ENCODE measurements at places on chromosomes 1 and 21.

- DNase-seq, result no peak
Observed at GRCh38 chr1:70043804-70044203, 161.6 kb downstream of the LRRC40 start.

- DNase-seq, result no peak
Observed at GRCh38 chr1:24309762-24310485, 9.2 kb upstream of the GRHL3 start.

DNA sequence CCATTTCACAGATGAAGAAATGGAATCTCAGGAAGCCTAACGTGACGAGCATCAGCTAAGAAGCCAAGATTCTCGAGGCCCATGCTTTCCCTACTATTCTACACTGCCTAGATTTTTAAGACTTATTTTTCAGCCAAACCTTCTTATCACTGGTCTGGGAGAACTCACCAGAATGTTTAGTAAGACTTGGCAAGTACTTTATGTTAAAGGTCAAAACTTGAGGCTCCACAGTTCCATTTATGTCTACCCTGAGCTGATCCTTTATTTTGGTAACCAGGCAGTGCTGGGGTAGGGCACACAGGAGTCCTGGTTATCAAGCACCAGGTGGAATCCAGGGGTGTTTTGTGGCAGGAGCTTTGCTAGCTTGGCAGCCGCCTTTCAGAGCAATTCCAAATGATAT is 16.8 kb downstream of the PLXNA2 start:
- DNase-seq, result no peak

DNA sequence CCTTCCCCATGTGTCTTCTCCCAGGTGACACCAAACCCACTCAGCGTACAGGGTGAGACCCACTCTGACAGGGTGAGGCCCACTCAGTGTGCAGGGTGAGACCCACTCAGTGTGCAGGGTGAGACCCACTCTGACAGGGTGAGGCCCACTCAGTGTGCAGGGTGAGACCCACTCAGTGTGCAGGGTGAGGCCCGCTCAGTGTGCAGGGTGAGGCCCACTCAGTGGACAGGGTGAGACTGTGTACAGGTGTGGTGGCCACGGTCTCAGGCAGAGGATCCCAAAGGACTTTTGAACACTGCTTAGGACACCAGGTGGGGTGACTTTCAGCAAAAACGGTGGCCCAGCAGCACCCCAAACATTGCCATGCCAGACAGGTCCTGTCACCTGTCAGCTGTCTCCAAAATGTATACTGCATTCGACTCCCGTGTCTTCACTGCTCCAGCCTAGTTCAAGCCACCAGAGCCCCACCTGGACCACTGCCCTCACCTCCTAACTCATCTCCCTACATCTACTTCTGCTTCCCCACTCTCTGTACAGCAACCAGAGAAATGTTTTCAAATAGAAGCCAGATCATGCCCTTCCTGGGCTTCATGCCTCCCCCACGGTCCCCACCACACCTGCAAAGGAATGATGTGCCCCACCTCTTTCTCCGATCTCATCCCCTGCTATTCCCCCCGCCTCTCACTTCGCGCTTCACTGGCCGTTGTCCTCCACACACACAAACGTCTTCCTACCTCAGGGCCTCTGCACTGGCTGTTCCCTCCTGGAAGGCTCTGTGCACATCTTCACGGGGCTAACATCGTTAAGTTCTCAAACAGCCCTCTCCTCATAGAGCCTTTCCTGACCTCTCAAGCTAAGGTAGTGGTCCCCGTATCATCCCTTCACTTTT is 52.1 kb downstream of the ACBD3 start:
- DNase-seq, result no peak

DNA sequence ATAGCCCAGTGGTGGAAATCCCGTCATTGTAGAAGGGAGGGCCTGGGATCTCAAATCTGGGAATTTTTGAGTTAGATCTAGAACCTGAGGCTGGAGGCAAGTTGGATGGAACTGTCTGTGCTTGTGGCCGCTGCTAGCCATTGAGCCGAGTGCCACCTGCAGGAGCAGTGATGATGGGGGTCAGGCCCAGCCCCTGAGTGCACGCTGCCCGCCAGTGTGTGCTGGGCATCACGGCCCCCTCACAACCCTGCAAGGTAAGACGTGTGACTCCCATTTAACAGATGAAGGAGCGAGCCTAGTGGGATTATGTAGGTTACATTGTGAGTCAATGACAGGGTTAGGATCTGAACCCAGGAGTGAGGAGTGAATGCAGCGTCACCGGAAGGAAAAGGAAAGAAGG is 407.2 kb downstream of the CAMTA1 start:
- no peak for DNase-seq

- DNase-seq, result no peak
Observed at GRCh38 chr1:43706598-43707189, 642 bp upstream of the ST3GAL3 start.

DNA sequence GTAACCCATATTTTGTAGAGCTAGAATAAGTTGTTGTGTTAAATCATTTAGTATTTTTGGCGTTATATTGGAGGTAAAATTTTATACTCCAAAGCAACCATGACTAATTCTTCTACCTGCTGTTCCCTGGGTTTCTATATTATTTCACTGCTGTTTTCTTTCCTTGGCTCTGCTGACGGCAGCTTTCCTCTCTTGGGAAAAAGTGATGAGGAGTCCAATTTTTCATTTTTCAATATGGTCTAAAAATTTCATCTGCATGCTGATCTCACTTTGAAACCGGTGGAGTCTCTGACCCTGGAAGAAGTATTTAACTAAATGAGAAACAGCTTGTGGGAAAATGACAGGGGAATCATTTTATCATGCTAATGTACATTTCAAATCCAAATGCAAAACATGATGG is 110.2 kb downstream of the IFI44 start:
- DNase-seq, result no peak

DNA sequence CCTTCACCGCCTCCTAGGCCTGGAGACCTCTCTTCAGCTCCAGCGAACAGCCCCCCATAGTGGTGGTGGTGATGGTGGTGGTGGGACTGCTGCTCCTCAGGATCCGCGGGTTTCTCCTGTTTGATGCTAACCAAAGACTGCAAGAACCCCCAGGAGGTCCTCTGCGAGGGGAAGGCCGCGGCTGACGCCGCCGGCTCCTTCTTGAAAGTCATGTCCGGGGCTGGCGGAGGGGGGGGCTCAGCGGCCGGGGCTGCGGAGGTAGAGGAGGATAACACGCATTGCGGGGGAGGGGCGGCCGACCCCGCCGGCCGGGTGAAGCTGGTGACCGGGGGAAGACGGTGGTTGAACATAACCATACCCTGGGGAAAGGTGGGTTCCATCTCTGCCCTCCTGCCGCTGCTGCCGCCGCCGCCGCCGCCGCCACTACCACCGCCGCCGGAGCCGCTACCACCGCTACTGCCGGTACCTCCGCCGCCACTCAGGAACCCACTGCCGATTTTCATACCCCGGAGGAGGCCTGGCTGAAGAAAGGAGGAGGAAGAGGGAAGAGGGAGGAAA is 554 bp downstream of the ZNF281 start:
- DNase-seq, result peak; percentile 31

GRCh38 chr21:44872323-44872648 is 1.2 kb downstream of the PTTG1IP start:
- no peak for DNase-seq

GRCh38 chr1:202587859-202588485 is 122.3 kb downstream of the SYT2 start:
- DNase-seq, result no peak

DNA sequence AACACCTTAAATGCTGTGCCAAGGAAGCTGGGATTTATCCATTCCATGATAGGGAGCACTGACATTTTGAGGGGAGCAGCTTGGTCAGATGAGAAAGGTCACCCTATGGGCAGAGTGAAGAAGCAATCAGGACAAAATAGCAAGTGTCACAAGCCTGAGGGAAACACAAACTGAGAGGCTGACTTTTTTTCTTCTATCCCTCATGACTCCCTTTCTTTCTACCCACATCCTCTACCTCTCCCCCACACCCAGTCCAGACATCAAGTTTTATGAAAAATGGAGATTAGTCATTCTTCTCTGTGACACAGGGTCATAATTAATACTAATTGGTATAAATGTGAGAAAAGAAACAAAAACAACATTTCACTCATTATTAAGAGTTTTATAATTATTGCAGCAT is 103.1 kb downstream of the SLC25A24 start:
- no peak for DNase-seq

GRCh38 chr1:232390590-232390989 is 239.3 kb downstream of the SIPA1L2 start:
- DNase-seq, result no peak

DNA sequence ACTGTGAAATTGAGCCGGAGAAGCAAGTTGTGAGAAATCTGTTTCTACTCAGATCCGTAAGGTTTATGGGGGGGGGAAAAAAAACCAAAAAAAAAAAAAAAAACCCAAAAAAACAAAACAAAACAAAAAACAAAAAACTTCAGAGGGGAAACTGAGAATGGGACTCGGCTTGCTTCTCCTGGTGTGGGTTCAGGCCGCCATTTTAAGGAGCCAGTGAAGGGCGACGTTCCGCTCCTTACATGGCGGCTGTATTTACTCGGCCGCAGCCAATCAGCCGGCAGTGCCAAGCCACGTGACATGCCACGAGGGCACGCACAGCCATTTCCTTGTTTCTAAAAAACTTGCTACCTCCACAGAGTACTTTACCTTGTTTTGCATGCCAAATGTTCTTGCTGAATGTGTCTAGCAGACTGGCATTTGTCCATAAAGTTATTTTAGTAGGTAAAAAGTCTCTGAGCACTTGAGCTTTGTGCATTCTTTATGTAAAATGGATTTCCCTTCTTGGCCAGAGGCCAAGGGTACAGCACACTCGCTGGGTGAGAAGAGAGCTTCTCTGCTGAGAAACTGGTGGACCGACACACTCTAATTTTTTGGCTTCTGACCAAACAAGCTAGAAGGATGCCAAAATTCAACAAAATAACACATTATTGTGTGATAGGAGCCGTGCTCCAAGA is 101.8 kb downstream of the NFIA start:
- DNase-seq, result peak; percentile 96

- DNase-seq, result no peak
Observed at GRCh38 chr1:183272390-183272848, 86.4 kb downstream of the LAMC2 start.

DNA sequence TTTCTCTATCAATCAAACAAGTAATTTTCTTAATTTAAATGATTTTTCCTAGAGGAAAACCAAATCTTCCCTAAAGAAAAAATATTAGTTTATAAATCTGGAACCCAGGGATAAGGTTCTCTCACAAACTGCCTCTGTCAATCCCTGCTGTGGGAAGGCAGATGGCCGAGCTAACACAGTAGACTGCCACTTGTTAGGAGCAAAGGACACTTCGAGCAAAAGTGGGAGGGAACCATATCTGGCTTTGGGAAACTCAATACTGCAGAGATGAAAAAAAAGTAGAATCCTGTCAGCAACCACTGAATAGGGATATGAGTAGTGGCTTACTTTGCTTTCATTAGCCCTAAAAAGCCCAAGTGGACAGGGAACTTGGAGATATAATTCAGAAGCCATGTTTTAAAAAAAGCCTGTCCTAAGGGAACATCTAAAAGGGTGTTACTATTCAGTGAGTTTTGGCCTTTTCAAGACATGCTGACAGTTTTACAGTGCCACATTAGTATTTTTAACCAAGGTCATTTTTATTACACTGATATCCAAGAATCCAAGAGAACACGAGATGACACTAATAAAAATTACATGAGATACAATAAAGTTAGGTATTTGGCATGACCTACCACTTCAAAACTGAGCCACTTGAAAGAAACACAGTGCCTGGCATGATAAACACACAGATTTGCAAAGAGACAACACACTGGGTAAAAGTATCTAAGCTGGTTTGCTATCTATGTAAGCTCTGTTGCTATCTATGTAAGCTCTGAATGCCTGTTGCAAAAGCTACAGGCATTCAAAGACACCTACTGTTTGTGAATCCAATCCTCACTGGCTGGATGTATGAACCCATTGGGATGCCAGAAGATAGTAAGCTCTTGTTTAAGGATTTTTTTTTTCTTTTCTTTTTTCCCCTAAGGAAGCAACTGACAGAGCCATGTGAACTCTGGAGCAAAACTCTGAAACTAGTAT is 21.4 kb downstream of the TEX38 start:
- no peak for DNase-seq

DNA sequence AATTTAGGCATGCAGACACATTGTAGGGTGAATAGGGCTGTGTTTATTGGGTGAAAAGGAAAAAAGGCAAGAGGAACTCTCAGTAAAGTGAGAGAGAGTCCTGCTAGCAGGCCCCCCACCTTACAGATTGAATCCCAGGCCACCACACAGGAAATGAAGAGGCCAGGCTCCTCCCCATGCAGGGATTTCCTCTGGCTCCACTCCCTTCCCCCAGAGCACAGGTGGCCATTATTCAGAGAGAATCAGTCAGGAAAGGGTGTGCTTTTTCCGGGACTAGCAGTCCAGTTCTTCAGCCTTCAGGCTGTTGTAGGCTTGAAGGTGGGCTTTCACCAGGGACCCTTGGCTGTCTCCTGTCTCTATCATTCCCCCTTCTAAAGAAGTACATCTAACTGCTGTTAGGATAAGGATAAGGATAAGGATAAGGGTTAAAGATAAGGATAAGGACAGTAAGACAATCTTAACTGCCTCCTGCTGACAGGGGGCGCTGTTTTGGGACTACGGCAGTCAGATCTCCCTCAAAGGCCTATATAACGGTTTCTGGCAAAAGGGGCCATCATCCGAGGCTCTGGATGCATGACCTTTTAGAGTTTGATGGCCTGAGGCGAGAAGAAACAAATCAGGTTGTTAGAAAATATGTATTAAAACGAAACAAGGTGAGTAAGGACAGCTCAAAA is 26.3 kb downstream of the ZNF648 start:
- no peak for DNase-seq

DNA sequence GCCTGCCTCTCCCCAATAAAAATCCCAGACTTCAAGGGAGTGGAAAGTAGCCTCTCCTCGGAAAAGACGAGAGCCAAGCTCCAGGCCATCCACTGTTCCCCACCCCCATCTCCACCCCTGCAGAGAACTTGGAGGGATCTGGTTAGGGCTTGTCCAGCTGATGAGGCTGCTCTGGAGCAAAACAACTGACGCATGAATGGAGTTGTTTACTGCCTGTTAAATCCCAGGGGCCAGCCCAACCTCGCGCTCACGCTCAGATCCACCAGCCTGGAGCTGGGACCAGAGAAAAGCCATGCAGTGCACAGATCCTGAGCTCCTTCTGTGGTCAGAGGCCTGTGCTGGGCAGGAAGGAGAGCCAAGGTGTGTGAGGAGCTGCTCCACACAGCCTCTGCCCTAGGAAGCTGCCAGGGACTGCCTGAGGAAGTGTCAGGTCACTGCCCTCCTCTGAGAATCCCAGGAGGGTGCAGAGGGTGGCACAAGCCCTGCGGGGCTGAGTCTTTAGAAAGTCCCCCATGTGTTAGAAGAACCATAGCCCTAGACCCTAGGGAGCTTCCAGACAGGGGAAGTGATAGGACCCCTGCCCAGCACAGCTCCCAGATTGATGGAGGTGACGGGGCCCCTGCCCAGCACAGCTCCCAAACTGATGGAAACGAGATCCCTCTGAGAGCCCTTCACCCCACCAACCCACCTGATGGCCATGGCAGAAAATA is 109.0 kb upstream of the IPO9 start:
- DNase-seq, result peak; percentile 55

All from left hindlimb (tissue), 1 donor.